T-helper 2 cell treated with Interferon-gamma antibody and Interleukin-4, amounts not matched to agents 100 ng/mL and 5 ng/mL, for 36 hours (primary cell): ENCODE measurements at places on chromosomes 12 and 14. TPM values are rescaled to one million over a fixed set of nuclear protein-coding genes. Genes with fewer than 3 reads are reported as not detected.

The NRIP2 gene
- not detected in 2 replicates for total RNA-seq

The AGAP2 gene
- 57.1 and 59.4 TPM in 2 replicates for total RNA-seq

The SMCO2 gene
- total RNA-seq: 0.45 and 0.84 TPM in 2 replicates

The C3AR1 gene
- total RNA-seq: 3.6 TPM in 2 replicates

The FOXG1 gene
- total RNA-seq: not detected in 2 replicates

The ETFBKMT gene
- total RNA-seq: 0.73 and 1.0 TPM in 2 replicates

The SERPINA10 gene
- not detected in 2 replicates for total RNA-seq

The PNMA1 gene
- 20.6 and 23.0 TPM in 2 replicates for total RNA-seq

The PLCZ1 gene
- total RNA-seq: not detected in 2 replicates

The PIWIL1 gene
- 0.25 and 0.27 TPM in 2 replicates for total RNA-seq

The GLIPR1L2 gene
- 0.09 and 0.14 TPM in 2 replicates for total RNA-seq

The DHRS2 gene
- 2.0 and 2.4 TPM in 2 replicates for total RNA-seq

The CHST11 gene
- total RNA-seq: 71.4 and 75.5 TPM in 2 replicates

The ARL6IP4 gene
- 177 and 184 TPM in 2 replicates for total RNA-seq

The CLEC6A gene
- total RNA-seq: 0.09 TPM in 1 of 2 replicates, not detected in the other

The PROX2 gene
- total RNA-seq: not detected in 2 replicates

The MANSC1 gene
- total RNA-seq: 0.61 and 0.66 TPM in 2 replicates

The UTP20 gene
- 21.3 and 23.7 TPM in 2 replicates for total RNA-seq

The BDKRB2 gene
- not detected in 2 replicates for total RNA-seq

The SAMD15 gene
- total RNA-seq: 0.07 and 0.23 TPM in 2 replicates

The TMEM30B gene
- 0.16 and 0.25 TPM in 2 replicates for total RNA-seq

The KCNJ8 gene
- not detected in 2 replicates for total RNA-seq

The DNAJC22 gene
- 0.11 TPM in 1 of 2 replicates, not detected in the other for total RNA-seq

The RFX4 gene
- not detected in 2 replicates for total RNA-seq

The PTPN6 gene
- total RNA-seq: 255 and 267 TPM in 2 replicates

The ACACB gene
- 15.0 and 16.0 TPM in 2 replicates for total RNA-seq

The PRB2 gene
- total RNA-seq: not detected in 2 replicates

The MYH6 gene
- total RNA-seq: 0.05 TPM in 1 of 2 replicates, not detected in the other

The RIPK3 gene
- 29.7 and 34.6 TPM in 2 replicates for total RNA-seq

The KRT72 gene
- 0.27 and 0.30 TPM in 2 replicates for total RNA-seq
